ENCODE measurements at places on chromosomes 16 and 17. TPM values are rescaled to one million over a fixed set of nuclear protein-coding genes. Genes with fewer than 3 reads are reported as not detected.

DNA sequence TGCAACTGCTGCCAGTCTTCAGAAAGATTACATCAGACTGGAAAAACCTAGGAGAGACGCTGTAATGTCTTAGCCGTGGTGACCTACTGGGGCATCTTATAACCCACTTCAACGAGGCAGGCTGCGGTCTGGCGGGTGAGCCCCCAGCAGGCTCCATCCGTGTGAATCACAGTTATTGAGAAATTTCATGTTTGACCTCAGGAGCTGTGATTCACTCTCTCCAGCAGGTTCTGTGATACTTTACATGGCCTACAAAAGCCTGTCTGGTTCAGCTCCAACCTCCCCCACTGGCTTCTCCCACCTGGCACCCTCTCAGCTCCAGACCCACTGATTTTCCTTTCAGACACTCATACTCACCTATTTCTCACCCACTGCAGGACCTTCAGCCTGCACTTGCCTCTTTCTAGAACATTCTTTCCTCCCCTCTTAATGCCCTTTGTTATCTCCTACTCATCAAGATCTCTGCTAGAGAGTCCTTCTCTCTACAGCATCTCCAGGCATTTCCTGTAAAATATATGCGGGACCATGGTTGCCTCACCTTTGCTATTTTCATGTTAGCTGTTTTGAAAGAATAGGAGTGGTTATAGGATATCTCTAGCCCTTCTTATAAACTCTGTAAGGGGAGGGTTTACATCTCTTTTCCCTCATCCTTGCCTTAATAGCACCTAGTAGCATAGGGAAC, 227.9 kb downstream of the MAF start:
- DNase-seq: peak; percentile 0

- no peak for DNase-seq
Measured at GRCh38 chr17:82172486-82173160, 40.0 kb downstream of the CCDC57 start.

DNA sequence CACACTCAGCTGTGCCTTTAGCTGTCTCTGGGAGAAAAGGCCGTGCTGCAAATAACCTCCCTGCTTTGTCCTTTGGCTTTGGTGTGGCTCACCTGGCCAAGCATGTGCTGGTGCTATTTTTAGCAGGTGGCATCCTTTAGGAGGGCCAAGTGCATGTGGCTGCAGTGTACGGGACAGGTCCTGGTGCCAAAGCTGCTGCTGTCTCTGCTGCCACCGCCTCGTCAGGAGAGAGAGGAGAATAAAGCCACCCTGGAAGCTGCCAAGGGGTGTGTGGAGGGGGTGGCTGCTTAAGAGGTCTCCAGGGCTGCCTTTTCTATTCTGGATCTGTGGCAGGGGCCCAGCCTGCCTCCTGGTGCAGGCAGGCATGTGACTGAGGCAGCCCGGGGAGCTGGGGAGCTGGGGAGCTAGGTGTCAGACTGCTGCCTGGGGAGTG, 6.2 kb downstream of the AKAP1 start:
- DNase-seq: no peak

DNA sequence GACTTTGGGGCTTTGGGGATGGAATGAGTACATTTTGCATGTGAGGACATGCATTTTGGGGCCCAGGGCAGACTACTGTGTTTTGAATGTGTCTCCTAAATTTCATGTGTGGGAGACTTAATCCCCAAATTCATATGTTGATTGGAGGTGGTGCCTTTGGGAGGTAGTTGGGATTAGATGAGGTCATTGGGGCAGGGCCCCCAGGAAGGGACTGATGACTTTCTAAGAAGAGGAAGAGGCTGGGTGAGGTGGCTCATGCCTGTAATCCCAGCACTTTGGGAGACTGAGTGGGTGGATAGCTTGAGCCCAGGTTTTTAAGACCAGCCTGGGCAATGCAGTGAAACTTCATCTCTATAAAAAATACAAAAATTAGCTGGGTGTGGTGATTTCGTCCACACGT, 42.8 kb upstream of the RAI1 start:
- no peak for DNase-seq

GRCh38 chr17:57578608-57579225, 166.4 kb downstream of the CCDC182 start:
- no peak for DNase-seq

GRCh38 chr16:47617732-47618131, 156.6 kb downstream of the PHKB start:
- peak; percentile 49 for DNase-seq

DNA sequence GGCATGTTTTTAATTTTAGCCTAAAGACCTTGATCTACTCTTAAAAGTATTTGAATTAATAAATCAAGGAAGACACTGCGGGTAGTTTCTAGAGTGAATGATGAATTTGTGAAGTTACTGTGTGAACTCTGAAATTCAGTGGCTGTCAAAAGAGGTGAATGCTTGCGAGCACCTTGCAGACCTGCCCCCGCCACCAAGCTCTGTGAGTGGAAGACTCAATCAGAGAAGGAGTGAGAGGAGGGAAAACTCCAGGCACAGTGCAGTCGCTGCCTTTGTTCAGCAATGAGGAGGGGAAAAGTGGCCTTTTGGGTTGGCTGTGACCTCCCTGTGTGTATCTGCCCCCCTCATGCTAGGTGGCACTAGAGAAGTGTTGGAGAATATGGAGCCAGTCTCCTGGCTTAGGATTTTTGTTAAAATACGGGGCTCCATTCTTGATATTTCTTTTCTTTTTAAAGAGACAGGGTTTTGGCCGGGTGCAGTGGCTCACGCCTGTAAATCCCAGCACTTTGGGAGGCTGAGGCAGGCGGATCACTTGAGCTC, 53.0 kb downstream of the LDHD start:
- no peak for DNase-seq

The CFAP97D1 gene
- 0.03 TPM for polyA plus RNA-seq

The CACNA1G gene
- polyA plus RNA-seq: 0.03 TPM

The MYO1C gene
- 98.8 TPM for polyA plus RNA-seq

Measured in mammary epithelial cell (primary cell).